Endodermal cell (in vitro differentiated cells): ENCODE measurements at places on chromosomes 2 and 18. TPM values are rescaled to one million over a fixed set of nuclear protein-coding genes. Genes with fewer than 3 reads are reported as not detected.

KLHL41 gene
- total RNA-seq = not detected in 2 replicates

- DNase-seq = no peak
Observed at GRCh38 chr2:173288561-173288960, 66.1 kb upstream of the CDCA7 start.

CMPK2 gene
- 0.81 and 2.1 TPM in 2 replicates for total RNA-seq

GRCh38 chr2:121519732-121520640 is 10.7 kb upstream of the RNU4ATAC start:
- DNase-seq = no peak

DNA sequence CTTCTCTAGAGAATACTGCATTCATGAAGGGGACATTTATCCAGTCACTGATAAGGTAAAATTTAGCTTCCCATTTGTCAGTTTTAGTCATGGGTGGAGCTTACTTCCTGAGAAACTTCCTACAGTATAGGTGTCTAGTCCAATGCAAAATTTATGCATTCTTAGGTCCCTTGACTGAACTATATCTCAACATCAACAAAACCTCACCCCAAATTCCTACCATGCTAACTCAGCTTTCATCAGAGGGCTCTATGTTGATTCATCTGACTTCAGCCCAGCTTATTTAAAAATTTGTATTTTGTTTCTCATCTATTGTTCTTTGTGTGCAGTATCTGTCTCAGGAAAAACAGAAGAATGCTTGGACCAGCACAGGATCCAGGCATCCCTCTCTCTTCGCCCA is 296.4 kb upstream of the ACVR2A start:
- no peak for DNase-seq

ADCY3 gene
- 22.1 and 29.8 TPM in 2 replicates for total RNA-seq

DCC gene
- total RNA-seq = 0.07 to 0.77 TPM (median 0.34 TPM) in 3 replicates

GRCh38 chr2:172647439-172647838 is 88.2 kb upstream of the RAPGEF4 start:
- DNase-seq = no peak

KIAA2012 gene
- total RNA-seq = 0.19 to 0.72 TPM (median 0.62 TPM) in 3 replicates

- DNase-seq = no peak
Observed at GRCh38 chr2:195620501-195620900, 36.5 kb upstream of the SLC39A10 start.

CD226 gene
- total RNA-seq = 0.15 TPM in 1 of 3 replicates, not detected in the others

- peak; percentile 80 for DNase-seq
Observed at GRCh38 chr2:152336119-152336853, 1.3 kb downstream of the FMNL2 start.

DNA sequence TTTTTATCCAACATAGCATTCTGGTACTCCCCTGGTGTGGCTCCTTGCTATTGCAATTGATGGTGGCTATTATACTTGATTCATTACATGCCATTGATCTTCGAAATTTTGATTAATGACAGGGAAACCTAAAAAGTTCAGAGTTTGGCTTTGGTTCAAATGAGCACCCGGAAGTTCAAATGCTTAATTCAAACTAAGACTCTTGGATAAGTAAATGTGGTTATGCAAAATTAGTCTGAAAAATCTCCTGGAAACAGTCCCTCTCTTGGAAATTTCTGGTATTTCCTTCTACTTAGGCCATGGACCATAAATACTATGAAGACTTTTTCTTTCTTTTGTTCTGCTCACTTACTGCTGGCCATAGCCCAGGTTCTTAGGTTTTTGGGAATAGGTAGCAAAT is 65.3 kb upstream of the SMIM21 start:
- no peak for DNase-seq

CCDC148 gene
- total RNA-seq = 2.5 and 2.7 TPM in 2 replicates

GPAT2 gene
- 0.32 and 0.33 TPM in 2 replicates for total RNA-seq

DNA sequence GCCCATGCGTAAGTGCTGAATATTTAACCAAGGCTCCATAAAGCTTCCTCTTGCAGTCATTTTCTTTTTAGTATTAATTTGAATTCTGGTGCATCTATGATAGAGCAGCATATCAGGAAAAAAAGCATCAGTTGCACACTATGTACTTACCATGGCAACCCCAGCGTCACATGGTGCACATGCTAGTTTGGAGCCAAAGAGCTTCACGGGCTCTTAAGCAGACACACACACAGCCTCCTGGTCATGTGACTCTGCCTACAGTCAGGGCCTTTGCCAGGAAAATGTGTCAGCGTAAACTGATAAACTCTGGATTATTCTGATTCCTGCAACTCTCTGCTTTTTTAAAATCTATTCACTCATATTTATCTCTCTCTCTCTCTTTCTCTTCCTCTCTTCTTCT is 30.2 kb downstream of the NYAP2 start:
- DNase-seq = no peak

GRCh38 chr2:140436936-140437335 is 1656.7 kb upstream of the NXPH2 start:
- no peak for DNase-seq

- DNase-seq = no peak
Observed at GRCh38 chr2:203590496-203590895, 55.4 kb upstream of the RAPH1 start.

GRCh38 chr2:109229094-109229675 is 100.2 kb downstream of the SH3RF3 start:
- peak; percentile 69 for DNase-seq

DNA sequence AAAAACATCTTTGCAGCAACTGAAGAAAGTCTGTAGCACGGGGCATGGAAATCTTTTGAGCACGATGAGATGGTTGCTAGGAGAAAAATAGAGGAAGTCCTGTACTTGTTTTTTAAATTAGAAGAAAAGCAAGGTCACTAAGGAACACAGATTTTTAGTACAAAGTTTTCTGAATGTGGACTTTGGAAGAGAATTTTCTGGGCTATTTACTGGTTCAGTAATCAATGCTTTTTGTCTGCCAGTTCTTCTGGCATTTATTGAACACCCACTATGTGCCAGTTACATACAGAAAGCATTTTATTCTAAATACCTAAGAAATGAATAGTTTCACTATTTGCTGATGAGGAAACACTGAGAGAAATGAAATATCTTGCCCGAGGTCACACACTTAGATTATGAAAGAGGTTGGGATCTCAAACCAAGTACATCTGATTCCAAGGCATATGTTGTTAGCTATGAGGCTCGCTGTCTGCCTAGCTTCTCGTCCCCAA is 15.6 kb upstream of the MAP3K20 start:
- DNase-seq = no peak

DNA sequence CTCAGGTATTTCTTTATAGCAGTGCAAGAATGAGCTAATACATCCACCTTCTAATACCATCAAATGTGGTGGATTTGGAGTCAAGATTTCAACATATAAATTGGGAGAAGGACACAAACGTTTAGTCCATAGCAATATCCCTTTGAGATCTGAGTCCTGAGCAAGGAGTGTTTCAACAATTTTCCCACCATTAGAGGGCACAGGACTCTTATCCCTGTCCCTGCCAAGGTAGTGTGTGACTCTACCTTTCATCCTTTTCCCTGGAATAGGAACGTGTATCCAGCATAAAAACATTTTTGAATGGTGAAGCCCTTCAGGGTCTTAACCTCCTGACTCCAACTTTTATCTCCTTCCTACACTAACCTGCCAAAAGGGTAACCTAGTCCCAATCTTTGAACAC is 181.3 kb upstream of the SRD5A2 start:
- no peak for DNase-seq

- no peak for DNase-seq
Observed at GRCh38 chr18:74531043-74531442, 3.3 kb upstream of the CNDP1 start.

DNA sequence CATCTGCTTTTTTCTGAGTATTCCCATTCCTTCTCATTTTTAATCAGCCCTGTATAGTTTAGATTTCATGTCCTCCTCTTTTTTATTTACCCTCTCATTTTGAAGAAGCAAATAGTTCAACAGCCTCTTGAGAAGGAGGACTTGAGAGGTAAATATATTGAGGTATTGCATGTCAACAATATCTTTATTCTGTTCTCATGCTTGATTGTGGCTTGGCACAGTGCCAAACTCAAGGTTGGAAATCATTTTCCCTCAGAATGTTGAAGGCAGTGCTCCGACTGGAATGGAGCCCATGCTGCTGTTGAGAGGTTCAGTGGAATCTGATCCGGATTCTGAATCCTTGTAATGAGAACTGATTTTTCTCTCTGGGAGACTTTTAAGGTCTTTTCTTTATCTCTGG is 31.0 kb upstream of the GALNT3 start:
- DNase-seq = no peak

TPGS2 gene
- 117 and 130 TPM in 2 replicates for total RNA-seq

GALR1 gene
- total RNA-seq = 0.05 TPM in 1 of 3 replicates, not detected in the others

NT5DC4 gene
- total RNA-seq = not detected in 3 replicates

GRCh38 chr2:216478151-216478550 is 20.5 kb upstream of the RPL37A start:
- DNase-seq = peak; percentile 62

SCN7A gene
- 0.18 to 0.32 TPM in 2 of 3 replicates, not detected in the other for total RNA-seq

NDUFS1 gene
- total RNA-seq = 81.1 and 88.3 TPM in 2 replicates

DNA sequence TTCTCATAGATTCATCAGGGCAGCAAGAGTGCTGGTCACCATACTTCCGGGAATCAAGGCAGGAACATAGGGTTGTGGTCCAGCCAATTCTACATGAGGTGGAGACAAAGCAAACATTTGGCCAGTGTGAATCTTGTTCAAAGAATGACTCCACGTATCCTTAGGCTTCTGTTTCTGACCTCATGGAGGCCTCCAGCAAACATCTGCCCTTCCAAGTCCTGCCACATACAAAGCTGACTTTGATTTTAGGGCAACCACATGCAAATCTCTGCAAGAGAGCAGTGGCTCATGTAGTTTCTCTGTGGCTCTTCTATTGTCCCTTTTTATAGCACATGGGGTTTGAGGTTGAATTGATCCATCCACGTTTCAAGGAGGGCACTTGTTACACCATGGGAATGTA is 132.1 kb upstream of the MMADHC start:
- no peak for DNase-seq

DNA sequence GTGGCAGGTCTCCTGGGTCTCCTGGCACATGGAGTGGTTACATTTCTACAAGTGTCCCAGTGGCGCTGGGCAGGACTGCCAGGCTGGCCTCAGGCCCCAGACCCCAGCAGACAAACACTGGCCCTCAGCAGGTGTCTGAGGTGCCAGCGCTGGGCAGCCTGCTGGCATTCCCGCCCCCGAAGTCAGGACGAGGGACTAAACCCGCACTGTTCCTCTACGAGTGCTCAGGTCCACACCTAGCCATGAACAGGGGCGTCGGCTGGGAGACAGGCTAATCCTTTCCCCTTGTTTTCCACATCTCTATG is 12.8 kb downstream of the SNED1 start:
- peak; percentile 35 for DNase-seq

- peak; percentile 76 for DNase-seq
Observed at GRCh38 chr2:126634273-126634861, 21.6 kb upstream of the GYPC start.

DNA sequence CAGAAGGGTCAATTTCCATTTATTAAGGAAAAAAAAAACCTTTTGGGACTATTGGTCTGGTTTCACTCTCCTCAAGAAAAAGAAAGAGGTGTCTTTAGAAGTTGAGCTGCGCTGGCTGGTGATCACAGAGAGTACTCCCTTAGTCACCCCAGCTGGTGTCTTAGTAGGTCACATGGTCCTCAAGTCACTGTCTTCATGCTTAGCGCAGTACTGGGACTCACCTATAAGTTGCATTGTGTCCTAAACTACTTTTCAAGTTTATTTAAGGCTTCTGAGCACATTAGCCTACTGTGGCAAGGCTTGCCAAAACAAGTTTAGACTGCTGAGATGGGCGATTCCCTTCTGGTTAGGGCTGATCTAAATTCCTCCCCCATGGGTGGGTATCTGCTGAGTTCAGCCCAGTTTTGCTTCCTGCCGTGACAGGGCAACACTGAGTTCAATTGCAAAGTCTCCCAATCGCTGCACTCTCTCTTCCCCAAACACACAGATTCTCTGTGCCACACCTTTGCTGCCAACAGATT is 824.9 kb upstream of the CRIM1 start:
- no peak for DNase-seq
